Stimulated activated CD8-positive, alpha-beta memory T cell treated with anti-CD3 and anti-CD28 coated beads, Interleukin-7, amount 100 ng/mL, for 1 hour (primary cell): ENCODE measurements at places on chromosomes 13 and 19.

DNA sequence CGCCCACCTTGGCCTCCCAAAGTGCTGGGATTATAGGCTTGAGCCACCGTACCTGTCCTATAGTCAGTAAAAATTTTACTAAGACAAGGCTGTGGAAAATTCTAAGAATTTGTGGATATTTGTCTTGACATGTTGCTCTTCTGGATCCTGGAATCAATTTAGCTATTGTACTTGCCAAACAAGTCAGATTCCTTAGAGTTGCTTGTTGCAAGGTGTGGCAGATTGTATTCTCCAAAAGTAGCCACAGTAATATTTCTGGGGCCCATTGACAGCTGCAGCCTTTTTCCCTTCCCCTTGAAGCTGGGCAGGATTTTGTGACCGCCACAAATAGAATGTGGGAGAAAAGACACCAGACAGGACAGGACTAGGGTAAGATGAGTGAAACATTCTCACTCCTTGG lies 98.8 kb upstream of the TMTC4 start:
- no peak for DNase-seq

GRCh38 chr13:103883164-103883563 lies 816.9 kb upstream of the SLC10A2 start:
- no peak for DNase-seq

- DNase-seq: no peak
Observed at GRCh38 chr19:33664744-33665143, 43.0 kb downstream of the CHST8 start.

- DNase-seq: no peak
Observed at GRCh38 chr19:13053238-13053637, 49.4 kb downstream of the LYL1 start.
